ENCODE measurements at places on chromosomes 16 and 17.

DNA sequence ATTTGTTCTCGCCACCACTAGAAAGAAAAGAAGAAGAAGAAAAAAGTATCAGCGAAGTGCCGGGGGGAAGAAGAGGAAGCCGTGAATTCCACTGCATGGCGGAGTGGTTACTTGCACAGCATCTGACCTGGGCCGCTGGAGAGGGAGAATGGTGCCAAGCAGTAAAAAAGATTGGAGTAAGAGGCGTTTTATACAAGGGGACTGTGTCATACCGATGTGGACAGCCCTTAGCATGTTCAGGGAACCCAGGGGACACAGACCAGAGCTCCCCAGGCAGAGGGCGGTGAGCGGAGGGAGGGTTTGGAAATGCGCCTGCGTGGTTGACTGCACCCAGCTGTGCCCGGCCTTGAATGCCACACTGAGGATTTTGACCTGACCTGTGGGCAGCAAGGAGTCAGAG, 52.8 kb downstream of the PLXDC1 start:
- DNase-seq: no peak

DNA sequence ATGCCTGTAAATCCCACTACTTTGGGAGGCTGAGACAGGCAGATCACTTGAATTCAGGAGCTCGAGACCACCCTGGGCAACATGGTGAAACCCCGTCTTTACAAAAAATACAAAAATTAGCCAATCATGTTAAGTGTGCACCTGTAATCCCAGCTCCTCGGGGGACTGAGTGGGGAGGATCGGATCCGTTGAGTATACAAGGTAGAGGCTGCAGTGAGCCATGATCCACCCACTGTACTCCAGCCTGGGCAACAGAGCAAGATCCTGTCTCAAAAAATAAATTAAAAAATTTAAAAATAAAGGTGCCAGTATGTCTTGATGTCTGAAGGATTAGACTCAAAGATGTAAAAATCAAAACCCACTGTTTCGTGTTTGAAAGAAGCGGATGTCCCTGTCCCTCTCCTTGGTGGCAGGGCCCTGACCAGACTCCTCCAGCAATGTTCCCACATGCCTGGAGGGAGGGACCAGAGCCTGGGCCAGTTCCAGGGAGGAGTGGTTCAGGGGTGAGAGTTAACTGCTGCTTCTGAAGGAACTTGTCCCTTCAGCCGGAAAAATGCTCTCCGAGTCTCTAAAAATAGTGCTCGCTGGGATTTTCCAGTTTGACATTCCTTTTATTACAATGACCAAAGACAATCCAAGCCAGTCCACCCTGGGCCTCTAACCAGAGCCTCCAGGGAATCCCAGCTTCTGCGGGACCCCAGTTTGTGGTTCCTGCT, 9.4 kb upstream of the CMTM4 start:
- DNase-seq: no peak

- no peak for DNase-seq
Measured at GRCh38 chr17:72120642-72121163, at the start of gene SOX9. Gene SOX9 (plus strand): TSS chr17:72121020. CDS start chr17:72121392, 372 bp downstream.

- DNase-seq: peak; percentile 49
Measured at GRCh38 chr16:79089735-79090284, 510.7 kb downstream of the MAF start.

DNA sequence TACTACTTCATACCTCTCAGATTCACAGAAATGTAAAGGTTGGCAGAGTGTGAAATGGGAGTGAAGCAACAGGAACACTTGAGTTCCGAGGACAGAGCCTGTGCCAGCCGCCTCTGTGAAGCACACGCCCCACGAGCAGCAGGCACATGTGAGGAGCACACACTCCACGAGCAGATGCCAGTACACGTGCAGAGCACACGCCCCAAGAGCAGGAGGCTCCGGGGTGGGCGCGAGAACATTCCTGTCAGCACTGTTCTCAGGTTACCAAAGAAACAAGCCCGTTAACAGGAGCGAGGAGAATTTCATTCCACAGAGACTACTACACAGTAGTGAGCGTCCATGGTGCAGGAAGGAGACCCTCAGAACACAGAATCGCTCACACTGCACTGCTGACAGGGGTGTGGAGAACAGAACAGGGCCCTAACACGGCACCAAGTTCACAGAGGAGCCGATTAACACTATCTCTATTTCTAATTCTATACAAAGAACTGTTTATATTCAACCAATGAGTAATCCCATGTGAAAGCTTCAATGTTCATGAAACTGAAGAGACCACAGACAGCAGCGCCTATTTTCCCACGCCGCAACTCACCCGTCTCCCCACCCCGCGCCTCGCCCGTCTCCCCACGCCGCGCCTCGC, 40.1 kb downstream of the KLHDC4 start:
- DNase-seq: no peak

GRCh38 chr17:28623696-28624095, 9.7 kb upstream of the RSKR start:
- no peak for DNase-seq

- DNase-seq: no peak
Measured at GRCh38 chr16:48687421-48688038, 77.5 kb upstream of the N4BP1 start.

DNA sequence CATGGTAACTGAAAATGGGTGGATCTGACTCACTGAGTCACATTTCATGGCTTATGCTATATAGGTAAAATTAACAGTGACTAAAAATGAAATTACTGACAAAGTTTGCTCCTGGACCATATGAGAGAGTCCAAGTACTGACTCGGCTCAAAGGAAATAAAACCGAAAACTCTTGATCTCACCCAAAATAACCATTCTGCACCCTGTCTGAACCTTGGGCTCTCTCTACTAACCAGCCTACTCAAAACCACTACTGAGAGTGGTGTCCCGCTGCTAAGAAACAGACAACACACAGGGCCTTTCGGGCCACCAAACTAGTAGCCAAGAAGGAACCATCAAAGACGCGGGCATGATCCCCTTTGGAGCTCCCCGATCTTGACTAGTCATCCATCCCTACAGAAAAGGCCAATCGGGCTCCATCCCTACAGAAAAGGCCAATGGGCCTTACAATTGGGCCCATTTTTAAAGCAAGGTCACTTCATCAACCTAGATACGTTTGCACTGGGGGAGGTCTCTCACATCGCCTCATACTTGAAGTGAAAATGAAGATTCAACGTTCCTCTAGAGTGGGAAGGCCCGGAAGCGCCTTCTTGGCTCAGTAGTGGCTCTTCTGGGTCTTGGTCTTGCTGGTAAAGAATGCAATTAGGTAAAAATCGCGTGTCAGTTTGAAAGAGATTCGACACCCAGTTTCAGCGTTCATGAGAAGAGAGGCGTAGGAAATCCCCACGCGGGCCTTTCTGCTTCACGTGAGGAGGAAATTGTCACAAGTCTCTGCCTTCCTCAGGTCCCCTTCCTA, 720 bp upstream of the ZPBP2 start:
- peak; percentile 67 for DNase-seq

GRCh38 chr17:78175643-78175981, 7.2 kb downstream of the SYNGR2 start:
- no peak for DNase-seq

- DNase-seq: no peak
Measured at GRCh38 chr16:30951750-30952149, 2.9 kb downstream of the ORAI3 start.
